ENCODE measurements at places on chromosomes 5 and 9. TPM values are rescaled to one million over a fixed set of nuclear protein-coding genes. Genes with fewer than 3 reads are reported as not detected.

- DNase-seq: no peak
Observed at GRCh38 chr9:19230355-19231125, at the start of gene DENND4C. DENND4C (plus strand) TSS chr9:19230693; CDS start chr9:19276175, 45,482 bp downstream.

- DNase-seq: no peak
Observed at GRCh38 chr5:137091472-137091871, 407.7 kb downstream of the SPOCK1 start.

DNA sequence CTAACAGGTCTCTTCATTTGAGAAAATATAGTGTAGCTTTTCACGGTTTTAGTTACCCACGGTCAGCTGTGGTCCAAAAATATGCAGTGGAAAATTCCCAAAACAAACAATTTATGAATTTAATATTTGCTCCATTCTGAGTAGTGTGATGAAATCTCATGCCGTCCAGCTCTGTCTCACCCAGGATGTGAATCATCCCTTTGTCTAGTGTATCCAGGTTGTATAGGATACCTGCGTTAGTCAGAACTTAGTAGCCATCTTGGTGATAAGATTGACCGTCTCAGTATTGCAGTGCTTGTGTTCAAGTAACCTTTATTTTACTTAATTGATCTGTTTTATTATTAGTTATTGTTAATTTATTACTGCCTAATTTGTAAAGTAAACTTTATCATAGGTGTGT, 41.1 kb downstream of the NDUFS4 start:
- no peak for DNase-seq

DNA sequence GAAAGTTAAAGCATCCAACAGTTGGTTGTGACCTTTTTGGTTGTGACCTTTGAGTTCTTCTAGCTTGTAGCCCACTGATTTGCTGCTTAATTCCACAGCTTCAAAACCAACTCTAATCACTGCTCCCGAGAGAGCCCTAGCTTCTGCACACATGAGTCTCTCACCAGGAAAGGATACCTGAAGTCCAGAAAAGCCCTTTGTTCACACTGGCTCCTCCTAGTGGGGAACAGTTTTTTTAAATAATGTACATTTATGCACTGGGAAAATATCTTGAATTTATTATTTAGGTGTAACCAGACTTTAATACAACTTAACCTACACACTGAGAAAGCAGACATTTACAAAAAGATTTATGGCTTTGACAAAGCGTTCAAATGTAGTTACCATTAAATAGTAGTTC, 120.2 kb upstream of the CCDC152 start:
- DNase-seq: no peak

- DNase-seq: no peak
Observed at GRCh38 chr9:82170866-82171265, 182.3 kb downstream of the SPATA31D1 start.

GRCh38 chr5:4230786-4231641, 635.4 kb downstream of the IRX1 start:
- no peak for DNase-seq

DNA sequence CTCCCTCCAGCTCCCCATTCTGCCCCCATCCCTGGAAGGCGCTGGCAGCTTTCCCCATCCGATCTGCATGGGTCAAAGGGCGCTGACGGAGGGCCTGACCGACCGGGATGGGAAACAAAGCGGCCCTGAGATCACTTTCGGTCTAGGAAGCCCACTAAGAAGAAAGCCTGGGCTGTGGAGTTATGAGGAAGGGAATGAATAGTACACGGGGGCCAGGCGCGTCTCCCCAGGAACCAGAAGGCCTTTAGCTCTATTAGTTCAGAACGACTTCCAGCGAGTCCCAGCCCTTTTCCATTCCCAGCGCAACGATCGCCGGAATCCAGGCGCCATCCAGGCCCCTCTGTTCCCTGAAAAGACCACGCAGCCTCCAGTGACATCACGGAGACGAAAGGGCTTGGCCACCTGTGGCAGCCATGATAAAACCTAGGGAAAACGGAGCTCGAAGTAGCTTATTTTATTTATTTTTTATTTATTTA, 70.1 kb upstream of the CCDC180 start:
- no peak for DNase-seq

GRCh38 chr9:125141251-125141650, 2.1 kb downstream of the SCAI start:
- DNase-seq: no peak

DNA sequence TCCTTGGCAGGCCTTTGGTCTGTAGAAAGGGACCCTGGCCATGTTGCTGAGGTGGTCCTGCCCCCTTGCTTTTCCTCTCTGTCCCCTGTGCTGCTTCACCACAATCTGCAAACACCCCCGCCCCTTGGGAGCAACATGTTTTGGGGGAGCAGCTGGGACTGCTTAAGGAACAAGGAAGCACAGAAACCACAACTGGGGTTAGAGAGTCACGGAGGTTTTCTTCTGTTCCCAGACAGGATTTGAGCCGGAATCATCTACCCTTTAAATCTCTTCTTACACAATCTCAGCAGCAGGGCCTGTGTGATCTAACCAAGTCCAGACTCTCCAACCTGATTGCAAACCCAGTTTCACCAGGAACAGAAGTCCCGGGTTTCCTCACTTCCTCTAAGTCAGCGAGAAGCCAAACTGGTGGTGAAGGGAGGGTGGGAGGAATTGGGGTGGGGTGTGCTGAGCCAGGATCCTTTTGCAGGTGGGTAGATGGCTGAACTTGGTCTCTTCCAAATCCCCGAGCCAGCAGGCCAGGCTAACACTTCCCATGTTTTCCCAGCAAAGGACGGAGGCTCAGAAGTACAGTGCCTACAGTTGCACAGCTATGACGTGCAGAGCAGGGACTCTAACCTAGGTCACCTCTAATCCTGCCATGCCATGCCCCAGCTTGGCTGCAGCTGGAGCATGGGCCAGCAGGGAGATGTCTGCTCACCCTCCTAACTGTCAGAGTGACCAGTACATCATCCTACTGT, 25.0 kb downstream of the SH3PXD2B start:
- no peak for DNase-seq

GRCh38 chr9:138071292-138071691, 193.7 kb downstream of the CACNA1B start:
- DNase-seq: no peak

DNA sequence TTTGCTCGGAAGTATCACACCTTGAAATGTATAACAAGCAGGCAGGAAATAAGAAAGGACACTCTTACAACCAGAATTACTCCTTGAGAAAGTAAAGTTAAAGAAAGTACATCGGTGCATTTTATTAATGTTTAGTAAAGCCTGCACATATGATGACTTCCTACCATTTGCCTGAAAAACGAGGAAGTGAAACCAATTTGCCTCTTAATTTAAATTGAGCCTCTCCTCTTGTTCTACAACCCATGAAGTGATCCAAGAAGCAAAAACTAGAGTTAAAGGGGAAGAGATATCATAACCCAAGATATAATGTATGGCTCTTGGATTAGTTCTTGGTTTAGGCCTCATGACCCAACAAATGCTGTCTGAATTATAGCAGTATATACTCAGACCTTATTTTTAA, 95.6 kb downstream of the GNAQ start:
- DNase-seq: no peak

- DNase-seq: no peak
Observed at GRCh38 chr5:65186646-65187227, 295.0 kb downstream of the ADAMTS6 start.

DNA sequence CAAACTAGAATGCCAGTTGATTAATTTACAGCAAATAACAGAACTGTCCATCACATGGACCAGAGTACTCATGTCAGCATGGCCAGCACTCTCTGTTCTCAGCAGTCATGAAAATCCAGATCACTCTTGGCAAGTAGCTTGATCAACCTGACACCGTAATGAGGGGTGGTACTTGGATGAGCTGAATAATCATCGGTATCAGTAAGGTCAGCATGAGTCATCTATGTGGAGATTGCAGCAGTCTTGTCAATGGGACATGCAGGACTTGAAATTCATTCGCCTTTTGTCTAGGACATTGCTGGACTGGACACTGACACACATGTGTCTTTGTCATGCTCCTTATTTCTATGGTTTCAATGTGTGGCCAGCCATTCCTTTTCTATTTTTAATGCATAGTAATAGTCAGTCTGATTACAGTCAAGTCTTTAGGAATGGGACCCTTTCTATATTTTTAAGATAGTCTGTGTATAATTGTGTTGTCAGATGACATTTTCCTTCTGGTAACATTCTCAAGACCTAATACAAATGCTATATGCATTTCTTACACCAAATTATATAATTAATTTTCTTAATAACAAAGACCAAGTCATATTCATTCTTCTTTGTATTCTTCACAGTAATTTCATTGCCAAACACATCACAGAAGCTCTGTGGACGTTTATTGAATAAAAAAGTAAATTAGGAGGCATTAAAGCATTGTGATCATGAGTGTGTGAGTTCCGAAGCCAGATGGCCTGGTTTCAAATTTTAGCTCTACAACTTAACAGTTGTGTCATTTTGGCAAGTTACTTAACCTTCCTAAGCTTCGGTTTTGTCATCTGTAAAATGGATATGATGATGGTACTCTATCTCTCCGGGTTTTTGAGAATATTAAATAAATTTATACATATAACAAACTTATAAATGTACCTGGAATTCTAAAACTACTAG, 57.4 kb downstream of the ADAMTSL1 start:
- no peak for DNase-seq

- DNase-seq: no peak
Observed at GRCh38 chr9:75447281-75447680, 359.0 kb downstream of the OSTF1 start.

GRCh38 chr5:68002836-68003235, 212.7 kb upstream of the PIK3R1 start:
- DNase-seq: no peak

DNA sequence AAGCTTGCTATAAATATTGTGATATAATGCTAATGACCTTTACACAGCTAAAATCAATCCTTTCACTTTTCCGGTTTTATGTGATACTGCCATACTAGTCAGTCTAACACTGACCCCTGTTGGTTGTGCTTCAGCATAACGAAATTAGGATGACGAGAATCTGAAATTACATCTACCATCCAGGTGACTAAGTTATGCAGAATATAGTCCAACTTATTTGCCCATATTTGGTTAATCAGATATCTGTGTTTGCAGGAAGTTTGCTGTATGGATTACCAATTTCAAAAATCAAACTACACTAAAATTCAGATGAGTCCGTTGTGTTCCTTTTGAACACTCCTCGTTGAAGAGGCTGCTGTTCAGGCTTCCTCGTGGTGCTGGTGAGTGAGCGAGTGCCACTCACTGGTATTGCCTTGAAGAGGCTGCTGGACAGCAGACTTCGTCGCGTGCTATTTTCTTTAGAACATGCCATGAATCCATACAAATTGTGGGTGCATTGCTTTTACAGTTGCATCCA, 32.5 kb downstream of the TENT4A start:
- no peak for DNase-seq

GRCh38 chr5:50763846-50764245, 97.4 kb downstream of the PARP8 start:
- no peak for DNase-seq

GRCh38 chr5:171957591-171958251, 48.7 kb downstream of the FBXW11 start:
- no peak for DNase-seq

DNA sequence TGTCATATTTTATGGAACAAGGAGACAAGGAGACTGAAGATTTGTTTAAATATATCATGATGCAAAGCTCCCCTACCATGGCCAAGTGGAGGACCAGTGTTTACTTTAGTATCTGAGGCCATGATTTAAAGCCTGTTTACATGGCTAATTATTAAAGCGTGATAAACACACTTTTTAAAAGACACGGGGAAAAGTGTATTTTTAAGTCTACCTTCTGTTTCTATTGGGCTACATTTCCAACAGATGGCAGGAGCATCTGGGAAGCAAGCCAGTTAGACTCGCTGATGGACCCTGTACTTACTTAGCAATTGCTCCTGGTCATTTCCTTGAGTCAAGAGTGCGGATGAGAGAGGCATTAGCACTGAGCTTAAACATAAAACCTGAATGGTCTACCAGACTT, 480.3 kb upstream of the SEMA6A start:
- no peak for DNase-seq

GRCh38 chr5:1815881-1816292, 14.7 kb downstream of the NDUFS6 start:
- DNase-seq: no peak

DNA sequence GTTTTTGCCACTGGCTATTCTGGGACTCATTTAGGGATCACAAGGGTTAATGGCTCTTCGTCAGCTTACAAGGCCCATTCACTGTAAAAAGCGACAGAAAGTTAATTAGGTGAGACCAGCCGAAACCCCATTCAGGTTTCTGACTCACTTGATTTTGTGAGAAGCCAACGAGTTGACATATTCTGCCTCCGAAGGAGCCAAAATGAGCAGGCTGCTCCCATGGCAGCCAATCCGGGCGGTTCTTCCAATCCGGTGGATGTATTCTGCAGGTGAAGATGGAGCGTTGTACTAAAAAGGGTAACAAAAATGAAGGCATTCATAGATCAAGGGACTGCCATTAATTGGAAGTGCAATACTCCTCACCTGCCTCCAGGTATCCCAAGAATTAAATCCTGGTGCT, 39.7 kb downstream of the DDX31 start:
- DNase-seq: no peak

- no peak for DNase-seq
Observed at GRCh38 chr9:118522093-118523028, 818.2 kb downstream of the TLR4 start.

DNA sequence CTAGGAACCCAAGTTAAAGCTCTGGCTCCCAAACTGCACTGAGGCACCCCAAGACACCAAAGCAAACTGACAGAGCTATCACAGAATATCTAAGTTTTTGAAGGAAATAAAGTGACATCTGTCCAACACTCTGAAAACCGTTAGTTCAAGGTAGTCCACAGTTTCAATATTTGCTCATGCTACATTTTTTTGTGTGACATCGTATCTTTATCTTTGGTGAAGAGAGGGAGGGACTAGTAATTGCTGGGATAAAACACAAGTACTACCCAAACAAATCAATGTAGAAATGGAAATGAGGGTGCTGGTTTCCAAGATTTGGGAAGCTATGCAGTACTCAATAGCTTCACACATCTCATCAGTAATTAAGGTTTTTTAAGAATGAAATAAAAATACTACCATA, 20.6 kb downstream of the LIFR start:
- DNase-seq: no peak

DNA sequence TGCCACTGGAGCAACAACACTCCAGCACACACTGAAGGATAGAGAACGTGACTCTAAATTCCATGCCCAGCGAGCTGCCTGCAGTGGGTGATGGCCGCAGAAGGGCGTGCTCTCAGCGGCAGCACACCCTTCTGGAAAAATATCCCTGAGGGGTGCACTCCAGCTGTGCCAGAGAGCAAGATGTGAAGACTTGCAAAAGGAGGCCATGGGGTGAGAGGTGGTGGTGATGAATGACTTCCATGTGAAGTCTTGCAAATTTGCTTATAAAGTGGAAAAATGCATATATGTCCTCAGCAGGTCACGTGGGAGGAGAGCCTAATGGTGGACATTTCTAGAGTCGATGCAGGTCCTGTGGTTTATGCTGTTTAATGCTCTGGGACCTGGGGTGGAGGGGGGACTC, 39.8 kb upstream of the COL5A1 start:
- no peak for DNase-seq

GRCh38 chr9:18848657-18849056, 184.4 kb downstream of the SAXO1 start:
- no peak for DNase-seq

LRRTM2 gene
- total RNA-seq: under 0.01 TPM

CARD9 gene
- 1.4 TPM for total RNA-seq

BASP1 gene
- 106 TPM for total RNA-seq

EPB41L4A gene
- total RNA-seq: 17.2 TPM

ANKRD31 gene
- 0.12 TPM for total RNA-seq

All from epithelial cell of proximal tubule (primary cell).